Left ventricle myocardium superior (tissue), 1 donor: ENCODE measurements at places on chromosomes 1 and 21.

DNA sequence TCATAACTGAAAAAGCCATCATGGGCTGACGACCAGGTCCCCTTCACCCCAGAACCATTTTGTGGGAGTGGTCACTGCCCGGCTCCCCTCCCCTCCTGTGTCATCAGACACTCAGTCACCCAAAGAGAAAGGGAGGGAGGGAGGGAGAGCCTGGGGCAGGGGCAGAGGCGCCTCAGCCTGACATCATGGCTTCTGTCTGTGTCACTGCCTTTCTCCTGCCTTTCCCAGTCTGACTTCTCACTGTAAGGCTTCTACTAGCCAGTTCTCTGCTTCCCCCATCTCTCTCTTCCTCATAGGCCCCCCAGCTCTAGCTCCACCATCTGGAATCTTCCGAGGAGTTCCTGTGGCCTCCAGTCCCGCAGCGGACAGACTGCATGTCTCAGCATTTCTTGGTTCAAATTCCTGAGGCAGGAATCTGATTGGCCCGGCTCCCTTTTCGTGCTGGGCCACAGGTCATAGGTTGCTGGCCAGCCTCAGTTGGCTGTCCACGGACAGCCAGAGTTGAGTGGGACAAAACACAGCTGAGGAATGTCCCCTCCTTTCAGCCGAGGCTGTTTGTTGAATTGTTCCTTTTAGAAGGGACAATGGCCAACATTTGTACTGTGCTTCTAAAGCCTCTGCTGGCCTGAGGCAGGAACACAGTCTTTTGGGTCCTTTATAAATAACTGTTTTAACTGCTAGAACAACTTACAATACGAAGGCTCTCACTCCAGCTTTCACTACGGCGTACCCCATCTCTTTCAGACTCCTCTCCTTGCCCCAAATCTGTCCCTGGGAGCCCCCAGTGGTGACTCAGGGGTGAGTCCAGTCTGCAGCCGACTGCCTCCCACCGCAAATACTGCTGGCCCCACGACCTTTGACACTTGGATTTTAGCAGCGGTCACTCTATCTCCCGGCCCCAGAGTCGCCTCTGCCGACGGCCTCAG, 18.7 kb upstream of the KANK4 start:
- DNase-seq = peak; percentile 35

DNA sequence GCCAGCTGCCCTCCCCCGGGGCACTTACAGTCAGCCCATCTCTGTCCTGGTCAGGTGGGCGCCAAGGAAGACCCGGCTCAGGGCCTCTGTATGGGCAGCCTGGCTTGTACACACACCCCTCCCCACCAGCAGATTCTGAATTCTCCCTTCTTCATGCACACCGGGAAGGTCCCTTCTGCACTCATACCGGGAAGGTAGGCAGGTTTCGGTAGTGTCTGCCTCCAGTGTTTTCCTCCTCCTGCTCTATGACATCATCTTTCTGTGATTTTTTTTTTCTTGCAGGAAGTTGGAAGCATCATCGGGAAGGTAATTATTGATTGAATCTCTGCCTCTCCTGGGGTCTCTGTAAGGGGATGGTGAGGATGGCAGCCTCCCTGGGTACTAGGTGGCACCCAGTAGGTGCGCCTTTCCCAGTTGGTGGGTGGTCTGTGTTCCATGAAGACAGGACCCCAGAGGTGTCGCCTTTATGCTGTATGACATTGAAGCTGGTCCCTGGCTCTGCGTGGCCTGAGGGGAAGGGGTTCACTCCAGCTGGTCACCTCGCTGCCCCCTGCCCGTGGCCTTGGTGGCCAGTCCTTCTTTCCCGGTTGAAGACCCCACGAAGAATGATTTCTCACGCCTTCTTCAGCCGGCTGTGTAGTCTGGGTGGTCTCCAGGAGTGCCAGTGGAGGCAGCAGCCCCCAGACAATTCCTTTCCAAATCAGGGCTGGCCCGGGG, 82.1 kb upstream of the COL6A1 start:
- peak; percentile 13 for DNase-seq

DNA sequence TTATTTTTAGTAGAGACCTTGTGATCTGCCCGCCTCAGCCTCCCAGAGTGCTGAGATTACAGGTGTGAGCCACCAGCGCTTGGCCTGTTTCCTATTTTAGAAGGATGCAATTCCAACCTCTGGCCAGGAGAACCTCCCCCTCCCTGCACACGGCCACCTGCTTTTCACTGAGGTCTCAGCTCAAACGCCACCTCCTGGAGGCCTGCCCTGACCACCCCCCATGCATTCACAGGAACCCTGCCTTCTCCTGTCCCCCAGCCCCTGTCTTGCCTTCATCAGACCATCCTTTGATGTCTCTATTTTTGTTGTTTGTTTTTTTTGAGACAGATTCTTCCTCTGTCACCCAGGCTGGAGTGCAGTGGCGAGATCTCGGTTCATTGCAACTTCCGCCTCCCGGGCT, 2.3 kb downstream of the SRM start:
- DNase-seq = no peak

GRCh38 chr1:31584869-31585735, 8.8 kb downstream of the TINAGL1 start:
- DNase-seq = no peak

- peak; percentile 97 for DNase-seq
These were observed at the start of gene FH for GRCh38 chr1:241519308-241520079. TSS of gene FH (minus strand) at chr1:241519755. CDS start at chr1:241519722, 33 bp downstream.

GRCh38 chr1:1609822-1610485, 5.3 kb upstream of the MIB2 start:
- DNase-seq = peak; percentile 18

GRCh38 chr1:43687301-43688108, 19.8 kb upstream of the ST3GAL3 start:
- peak; percentile 45 for DNase-seq

DNA sequence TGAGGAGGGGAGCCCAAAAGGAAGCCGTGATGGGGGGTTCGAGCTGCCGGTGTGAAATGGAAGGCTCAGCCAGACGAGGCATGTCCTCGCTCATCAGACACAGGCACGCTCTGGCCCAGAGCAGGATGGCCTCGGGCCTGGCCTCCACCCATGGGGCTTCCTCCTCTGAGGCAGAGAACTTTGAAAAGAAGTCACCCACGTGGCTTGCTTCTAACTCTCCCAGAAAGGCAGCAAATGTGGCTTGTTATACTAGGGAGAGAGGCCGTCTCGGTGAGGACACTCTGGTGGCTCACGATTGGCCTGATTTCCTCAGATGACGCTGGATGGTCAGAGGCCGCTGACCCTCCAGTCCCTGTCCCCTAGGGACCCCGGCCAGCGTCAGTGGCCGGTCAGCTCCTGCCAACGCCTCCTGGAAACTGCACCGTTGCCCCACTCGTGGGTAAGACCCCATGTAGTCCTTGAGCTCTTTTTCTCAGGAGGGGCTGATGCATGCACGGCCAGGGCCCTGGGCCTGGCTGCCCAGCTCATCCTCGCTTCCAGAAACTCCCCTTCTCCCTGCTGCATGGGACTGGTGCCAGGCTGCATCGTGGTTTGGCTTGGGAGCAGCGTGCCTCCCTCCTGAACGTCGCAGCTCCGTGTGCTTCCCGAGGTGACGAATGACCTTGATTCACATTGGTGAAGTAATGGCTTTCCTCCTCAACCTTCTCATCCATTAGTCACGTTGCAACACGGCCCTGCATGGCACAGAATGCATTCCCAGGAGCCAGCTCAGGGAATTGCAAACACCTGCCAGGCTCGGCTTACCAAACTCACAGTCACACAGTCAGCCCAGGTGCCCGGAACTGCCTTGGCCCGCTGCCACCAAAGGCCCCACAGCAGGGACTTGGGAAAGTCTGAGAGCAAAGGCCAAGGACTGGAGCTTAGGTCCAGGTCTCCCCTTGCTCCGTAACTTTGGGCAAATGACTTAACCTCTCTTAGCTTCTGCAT, 58.8 kb downstream of the TOMM20 start:
- DNase-seq = peak; percentile 66

- DNase-seq = peak; percentile 85
These were observed 299 bp upstream of the PROX1 start for GRCh38 chr1:213987422-213987926.

DNA sequence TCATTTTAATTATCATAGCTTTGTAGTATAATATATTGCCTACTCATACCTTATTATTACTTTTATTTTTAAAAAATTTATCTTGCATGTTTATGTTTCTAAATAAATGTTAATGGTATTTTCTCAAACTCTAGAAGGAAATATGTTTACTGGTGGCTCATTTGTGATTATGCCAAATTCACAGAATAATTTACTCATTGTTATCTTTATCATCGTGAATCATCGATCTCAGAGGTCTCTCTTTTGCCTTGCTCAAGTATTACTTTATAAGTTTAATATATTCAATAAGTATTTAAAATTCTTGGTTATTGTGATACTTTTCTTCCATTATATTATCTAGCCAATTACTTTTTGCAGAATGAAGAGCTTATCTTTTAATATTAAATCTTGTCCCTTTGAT, 836.7 kb upstream of the ADAMTS5 start:
- DNase-seq = no peak

DNA sequence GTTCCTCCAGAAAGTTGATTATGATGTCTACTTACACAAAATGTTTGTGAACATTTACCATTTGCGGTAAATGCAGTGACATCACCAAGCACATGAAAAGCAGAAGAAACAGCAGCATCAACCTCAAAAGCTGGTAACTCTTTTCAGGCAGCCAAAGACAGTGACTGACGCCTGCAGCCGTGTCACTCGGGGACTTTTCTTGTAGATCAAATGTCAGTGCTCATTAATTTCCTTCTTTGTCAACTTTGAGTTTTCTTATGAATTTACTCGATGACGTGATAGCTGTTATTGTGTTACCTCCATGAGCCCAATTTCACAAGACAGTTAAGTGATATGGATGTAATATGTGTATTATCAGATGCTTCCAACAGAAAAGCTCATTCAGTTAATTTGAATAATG, 92.5 kb downstream of the RIPK4 start:
- DNase-seq = no peak

- DNase-seq = peak; percentile 57
These were observed 87.5 kb upstream of the RHOU start for GRCh38 chr1:228647523-228648444.

- peak; percentile 24 for DNase-seq
These were observed 26.1 kb downstream of the SLC1A7 start for GRCh38 chr1:53116307-53116810.

DNA sequence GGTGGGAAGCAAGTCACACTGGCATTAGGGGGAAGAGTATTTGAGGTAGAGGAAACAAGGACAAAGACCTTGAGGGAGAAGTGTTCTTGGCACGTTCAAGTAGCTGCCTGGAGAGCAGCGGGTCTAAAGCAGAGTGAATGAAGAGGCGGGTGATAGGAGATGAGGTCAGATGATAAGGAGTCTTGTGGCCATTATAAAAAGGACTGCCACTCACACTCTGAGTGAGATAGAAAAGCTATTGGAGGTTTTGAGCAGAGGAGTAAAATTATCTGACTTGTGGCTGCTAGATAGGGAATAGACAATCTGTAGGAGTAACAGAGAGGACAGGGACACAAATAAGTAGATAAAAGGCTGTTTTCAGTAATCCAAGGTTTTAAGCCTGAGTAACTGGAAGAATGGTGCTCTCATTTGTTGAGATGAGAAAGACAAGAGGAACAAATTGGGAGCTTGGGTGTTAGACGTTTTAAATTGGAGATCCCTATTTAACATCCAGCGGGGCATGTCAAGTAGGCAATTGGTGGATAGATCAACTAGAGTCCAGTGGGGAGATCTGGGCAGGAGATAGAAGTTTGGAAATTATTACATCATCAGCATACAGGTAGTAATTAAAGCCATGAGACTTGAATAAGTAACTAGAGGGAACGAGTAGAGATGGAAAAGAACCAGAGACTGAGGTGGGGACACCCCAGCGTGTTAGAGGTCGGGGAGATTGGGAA, 43.7 kb downstream of the HENMT1 start:
- no peak for DNase-seq

DNA sequence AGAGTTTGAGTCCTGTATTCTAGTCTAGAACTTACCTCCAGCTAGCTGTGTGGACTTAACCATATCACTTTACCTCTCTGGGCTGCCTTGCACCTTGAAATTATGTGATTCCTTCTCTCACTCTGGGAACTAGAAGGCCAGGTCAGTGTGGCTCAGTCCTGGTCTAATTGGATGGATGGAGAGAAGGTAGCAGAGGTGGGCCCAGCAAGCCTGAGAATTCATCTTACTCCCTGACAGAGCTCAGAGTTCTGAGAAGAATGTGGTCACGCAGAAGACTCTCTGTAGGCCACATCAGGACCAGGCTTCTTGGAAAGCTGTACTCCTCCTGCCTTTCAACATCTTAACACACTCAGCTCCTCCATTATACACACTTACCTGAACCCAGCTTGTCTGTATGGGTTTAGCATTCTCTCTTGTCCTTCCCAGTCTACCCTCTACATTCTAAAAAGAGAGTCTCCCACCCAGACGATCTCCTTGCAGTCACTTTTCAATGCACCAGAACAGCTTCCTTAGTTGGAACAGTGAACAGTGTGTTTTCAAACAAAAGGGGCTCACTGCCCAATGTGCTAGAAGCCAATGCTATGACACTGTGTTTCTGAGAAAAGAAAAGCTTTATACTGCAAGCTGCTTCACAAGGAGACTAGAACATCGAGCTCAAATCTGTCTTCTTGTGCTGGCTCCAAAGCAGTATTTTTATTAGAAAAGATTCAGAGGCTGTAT, 60.5 kb downstream of the CAPN9 start:
- no peak for DNase-seq

DNA sequence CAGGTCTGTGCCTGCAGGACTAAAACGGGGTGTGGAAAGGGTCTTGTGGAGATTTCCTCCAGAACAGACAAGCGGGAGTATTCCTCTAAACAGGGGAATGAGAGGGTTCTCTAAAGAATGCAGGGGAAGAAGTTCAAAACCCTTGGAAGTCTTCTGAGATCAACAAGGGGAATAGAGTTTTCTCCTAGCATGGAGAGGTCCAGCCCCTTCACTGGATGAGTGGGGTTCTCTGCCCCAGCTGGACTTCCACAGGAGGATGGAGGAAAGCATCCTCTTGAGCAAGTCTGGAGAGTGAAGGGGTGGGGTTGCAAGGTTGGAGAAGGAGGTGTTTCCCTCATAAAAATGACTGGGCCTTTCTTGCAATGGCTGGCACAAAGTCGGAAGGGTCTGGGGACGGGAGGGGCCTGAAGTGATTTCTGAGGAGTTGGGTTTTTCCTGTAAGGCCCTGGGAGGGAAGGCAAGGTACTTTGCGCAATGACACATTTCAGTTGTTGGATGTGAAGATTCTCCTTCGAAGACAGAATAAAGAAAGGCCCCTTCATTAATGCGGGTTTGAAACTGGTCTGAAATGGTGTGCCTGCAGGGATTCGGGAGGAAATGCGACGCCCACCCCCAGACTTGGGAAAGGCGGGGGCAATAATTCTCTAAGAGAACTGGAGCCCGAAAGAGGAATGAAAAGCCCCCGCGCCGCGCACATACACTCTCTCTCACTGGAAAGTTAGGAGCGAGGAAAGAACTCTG, 884 bp downstream of the SPATA6 start:
- DNase-seq = peak; percentile 33
